ENCODE measurements at places on chromosomes 1 and 21.

DNA sequence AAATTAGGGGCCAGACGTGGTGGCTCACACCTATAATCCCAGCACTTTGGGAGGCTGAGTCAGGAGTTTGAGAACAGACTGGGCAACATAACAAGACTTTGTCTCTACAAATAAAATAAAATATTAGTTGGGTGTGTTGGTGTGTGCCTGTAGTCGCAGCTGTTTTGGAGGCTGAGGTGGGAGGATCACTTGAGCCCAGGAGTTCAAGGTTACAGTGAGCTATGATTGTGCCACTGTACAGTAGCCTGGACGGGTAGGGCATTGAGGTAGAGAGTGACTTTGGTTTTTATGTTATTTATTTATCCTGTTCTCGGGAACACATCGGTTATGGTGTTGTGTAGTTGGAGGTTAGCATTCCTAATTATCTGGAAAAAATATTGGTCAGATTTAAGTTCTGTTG lies 19.5 kb downstream of the KIF1B start:
- no peak for DNase-seq

GRCh38 chr1:93592551-93592949 lies 89.1 kb downstream of the BCAR3 start:
- DNase-seq: no peak

DNA sequence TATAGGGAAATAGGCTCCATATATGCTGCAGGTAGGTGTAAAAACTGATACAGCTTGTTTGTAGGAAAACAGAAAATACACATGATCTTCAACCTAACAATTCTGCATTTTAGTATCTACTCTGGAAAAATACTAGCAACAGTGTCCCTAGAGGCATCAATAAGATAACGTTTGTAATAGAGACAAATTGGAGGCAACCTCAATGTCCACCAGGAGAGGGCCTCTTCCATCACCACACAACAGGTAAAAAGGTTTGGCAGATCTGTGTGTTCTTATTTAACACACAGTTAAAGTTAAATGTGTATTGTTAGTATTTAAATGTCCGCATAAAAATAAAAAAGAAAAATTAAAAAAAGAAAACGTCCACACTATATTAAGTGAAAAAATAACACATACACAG lies 5.4 kb downstream of the EIF2D start:
- no peak for DNase-seq

GRCh38 chr1:19689085-19689757 lies 24.5 kb downstream of the HTR6 start:
- DNase-seq: no peak

- DNase-seq: no peak
These were observed 111.0 kb downstream of the PDE9A start for GRCh38 chr21:42764443-42764760.

- DNase-seq: no peak
These were observed 1048.5 kb downstream of the PLA2G4A start for GRCh38 chr1:187877220-187877619.

GRCh38 chr21:46161633-46162592 lies 6.5 kb upstream of the FTCD start:
- DNase-seq: no peak

DNA sequence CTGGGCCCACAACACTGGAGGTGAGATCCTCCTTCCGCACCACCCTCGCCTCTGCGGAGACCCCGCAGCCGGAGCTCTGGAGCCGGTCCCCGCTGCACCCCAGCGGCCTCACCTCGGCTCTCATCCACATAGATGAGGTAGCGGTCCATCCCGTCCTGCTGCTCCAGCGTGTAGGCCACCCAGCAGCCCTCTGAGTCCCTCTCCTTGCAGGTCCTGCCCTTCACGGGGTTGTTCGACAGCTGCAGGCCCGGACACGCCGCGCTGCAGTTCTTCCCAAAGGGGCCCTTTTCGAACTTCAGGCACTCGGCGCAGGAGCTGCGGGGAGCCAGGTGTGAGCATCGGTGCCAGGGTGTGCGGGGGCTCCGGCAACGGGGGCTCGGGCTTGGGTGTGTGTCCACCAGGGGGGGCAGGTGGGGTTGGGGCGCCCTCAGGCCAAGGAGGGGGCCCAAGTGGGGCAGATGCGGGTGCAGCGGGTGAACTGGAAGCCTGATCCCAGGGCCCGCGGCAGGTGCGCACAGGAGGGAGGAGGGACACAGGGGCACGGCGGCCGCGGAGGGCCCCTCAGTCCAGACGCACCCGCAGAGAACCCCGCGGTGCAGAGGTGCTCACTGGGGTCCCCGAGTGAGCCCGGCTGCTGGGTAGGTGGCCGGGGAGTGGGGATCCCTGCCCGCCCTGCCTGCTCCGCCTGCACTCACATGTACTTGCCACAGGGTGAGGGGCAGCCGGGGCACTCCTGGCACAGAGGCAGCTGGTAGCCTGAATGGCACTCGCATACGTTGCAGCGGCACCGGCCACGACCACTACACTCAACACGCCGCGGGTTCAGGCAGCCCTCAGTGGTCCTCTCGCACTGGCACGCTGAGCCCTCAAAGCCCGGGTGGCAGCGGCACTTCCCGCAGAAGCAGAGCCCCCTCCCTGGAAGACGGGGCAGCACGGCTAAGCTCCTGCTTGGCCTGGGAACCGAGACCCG lies 15.4 kb upstream of the PTTG1IP start:
- no peak for DNase-seq

- peak; percentile 41 for DNase-seq
These were observed 49.4 kb upstream of the PARP1 start for GRCh38 chr1:226457307-226457712.

GRCh38 chr1:54973205-54973921 lies 7.1 kb upstream of the TMEM61 start:
- DNase-seq: no peak

GRCh38 chr1:151175041-151175741 lies 590 bp downstream of the TMOD4 start:
- no peak for DNase-seq

DNA sequence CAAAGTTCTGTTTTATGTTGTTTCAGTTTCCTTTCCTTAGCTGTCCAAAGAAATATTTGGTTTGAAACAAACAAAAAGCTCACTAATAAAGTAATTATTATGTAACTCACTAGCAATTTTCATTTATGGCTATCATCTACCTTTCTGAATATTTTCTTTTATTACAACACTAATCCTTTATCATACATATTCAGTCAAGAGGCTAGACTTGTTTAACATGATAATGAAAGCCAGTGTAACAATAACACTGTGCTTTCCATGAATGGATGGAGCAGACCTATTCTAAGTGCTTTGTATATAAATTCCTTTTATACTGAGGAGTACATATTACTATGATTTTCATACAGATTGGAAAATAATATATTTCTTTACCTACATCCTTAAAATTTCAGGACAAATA lies 972.8 kb upstream of the ADGRL4 start:
- DNase-seq: no peak

DNA sequence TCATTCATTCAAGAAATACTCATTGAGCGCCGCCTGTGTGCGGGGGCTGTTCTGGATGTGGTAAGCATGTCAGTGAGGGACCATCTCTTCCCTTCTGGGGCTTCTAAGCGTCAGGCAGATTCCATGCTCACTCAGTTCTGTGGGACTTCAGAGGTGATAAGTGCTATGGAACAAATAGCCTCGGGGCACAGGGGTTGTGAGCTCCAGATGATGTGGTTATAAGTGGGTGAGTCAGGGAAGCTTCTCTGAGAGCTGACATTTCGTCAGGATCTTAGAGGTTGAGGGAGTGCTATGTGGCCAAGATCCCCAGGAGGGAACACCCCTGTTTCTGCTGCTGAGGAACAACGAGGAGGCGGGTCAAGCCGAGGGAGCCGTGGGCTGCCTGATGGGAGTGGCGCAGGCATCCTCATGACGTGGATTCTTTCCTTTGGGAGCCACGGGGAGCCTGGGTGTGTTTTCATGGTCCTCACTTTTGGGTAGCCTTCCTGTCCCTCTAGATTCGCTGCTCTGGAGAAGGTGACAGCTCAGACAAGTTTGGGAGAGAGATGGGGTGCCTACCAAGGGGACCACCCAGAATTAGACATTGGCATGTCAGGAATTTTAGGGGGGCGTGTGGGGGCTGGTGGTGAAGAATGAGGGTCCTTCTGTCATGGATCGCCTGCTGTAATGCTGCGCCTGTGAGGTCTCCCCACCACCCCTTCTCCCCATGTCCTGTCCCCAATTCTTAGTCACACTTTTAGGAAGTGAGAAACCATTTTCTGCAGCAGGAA lies 38.5 kb downstream of the HUNK start:
- no peak for DNase-seq

- DNase-seq: no peak
These were observed 228.8 kb upstream of the KAZN start for GRCh38 chr1:14369526-14370213.

GRCh38 chr21:35427320-35428000 lies 378.4 kb upstream of the RUNX1 start:
- DNase-seq: no peak

DNA sequence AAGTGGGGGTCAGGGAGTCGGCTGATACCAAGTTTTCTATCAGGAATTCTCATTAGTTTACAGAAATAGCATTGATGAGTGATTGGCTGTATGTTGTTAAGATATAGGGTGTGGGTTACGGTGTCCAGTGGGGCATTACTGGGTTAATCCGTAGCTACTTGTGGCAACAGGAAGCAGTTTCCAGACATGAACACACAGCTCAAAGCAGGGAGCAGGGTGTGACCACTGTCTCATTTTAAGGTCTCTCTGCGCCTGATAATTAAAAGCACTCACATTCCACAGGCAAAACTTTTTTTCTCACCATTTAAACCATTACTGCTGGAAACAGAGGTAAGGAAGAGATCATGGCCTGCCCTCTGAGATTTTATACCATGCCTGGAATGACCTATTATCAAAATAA lies 114.9 kb downstream of the SIK1 start:
- no peak for DNase-seq

DNA sequence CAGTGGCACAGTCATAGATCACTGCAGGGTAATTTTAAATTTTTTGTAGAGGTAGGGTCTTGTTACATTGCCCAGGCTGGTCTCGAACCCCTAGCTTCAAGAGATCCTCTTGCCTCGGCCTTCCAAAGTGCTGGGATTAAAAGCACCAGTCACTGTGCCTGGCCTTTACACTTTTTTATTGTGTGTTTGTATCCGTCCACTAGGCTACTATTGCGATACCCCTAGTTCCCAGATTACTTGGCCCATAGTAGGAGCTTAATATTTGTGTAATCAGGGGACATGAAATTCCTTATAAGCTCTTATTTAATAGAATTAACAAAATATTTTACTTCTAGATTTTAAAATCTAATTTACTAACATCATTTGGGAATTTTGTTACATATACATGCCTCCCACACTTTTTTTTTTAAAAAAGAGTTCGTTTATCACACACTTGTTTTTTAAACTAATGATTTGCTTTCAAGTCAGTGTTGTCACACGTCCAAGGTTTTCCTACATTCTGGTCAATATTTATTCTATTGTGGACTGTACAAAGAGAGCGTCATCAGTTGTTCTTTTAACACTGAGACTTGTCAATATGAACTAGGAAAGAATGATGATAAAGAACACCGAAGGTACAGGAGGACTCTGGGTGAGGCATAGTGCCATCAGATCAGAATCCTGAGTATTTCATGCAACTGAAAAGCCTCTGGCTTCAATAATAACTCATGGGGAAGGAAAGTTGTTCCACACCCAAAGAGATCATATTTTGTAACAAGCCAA lies 63.7 kb downstream of the LEPR start:
- no peak for DNase-seq

DNA sequence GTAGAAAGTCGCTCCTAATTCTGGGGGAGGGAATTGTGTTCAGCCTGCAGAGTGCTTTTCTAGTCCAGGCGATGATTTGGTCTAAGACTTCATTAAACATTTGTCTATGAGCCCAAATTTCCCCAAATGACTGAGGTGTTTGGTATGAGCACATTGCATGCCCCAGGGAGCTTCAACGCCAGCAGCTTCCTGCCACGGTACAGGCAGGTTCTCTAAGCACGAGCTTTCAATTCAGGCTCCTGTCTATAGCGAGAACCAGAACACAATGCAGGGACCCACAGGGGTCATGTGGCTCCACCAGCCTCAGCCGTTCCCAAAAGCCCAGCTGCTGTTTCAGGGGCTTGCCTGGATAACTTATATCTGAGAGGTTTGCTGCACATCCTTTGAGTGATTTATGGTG lies 34.1 kb upstream of the H6PD start:
- DNase-seq: no peak

DNA sequence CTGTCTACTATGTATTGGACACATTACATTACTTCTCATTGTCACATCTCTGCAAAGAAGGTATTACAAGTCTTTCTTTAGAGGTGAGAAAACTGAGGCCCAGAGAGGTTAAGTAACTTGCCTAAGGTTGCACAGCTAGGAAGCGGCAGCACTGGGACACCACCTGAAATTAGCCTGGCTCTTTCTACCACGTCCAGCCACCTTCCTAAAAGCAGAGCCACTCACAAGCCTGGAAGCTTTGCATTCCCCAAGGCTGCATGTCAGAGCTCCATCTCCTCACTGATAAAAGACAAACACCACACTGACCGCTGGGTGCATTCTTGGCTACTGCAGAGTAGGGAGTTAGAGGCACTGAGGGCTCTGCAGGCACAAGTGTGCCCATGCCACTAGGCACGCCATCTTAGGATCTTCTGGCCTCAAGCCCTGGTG lies 2.4 kb downstream of the CD247 start:
- no peak for DNase-seq

DNA sequence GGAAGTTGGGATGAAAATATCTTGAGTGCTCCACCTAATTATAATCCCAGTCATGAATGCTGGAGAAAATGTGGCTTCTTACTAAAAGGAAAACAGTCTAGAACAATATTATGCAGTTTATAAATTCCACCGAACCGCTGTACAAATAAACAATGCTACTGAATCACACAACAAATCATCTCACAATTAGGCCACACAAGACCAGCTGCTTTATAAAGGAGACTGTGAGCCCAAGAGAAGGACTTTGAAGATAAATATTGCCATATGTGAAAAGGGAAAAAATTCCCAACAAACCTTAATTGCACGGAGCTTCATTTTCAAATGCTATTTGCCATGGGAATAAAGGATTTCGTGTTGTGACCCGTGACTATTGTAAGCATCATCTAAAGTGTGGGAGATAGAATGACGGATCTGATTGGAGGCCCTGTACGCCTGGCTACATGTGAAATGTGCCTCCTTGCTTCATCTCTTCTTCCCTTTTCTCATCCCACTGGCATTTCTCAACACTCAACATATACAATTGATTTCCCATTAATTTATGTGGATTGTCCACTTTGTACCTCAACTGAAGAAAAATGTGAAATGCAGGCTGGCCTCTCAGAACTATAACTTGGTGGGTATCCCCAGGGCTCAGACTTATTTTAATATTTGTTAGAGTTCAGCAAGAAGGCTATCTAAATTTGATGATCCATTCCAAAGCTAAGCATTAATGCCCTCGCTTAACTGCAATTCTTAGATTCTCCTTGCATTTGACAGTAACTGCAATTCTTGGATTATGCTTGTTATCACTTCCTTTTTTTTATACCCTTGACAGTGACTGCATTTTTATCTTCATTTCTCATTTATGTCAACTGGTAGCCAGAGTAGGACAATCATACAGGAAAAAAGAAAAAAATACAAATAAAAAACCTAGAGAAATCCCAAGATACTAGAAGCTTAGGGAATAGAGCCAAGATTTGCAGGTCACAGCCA lies 122.3 kb downstream of the TGFB2 start:
- DNase-seq: no peak

GRCh38 chr1:223405507-223405906 lies 12.3 kb downstream of the CCDC185 start:
- DNase-seq: no peak

Measured in activated naive CD4-positive, alpha-beta T cell treated with anti-CD3 and anti-CD28 coated beads, Interleukin-2, amount 50 U/mL, for 16 hours (primary cell).